ENCODE measurements at places on chromosomes 11 and 22. TPM values are rescaled to one million over a fixed set of nuclear protein-coding genes. Genes with fewer than 3 reads are reported as not detected.

DNA sequence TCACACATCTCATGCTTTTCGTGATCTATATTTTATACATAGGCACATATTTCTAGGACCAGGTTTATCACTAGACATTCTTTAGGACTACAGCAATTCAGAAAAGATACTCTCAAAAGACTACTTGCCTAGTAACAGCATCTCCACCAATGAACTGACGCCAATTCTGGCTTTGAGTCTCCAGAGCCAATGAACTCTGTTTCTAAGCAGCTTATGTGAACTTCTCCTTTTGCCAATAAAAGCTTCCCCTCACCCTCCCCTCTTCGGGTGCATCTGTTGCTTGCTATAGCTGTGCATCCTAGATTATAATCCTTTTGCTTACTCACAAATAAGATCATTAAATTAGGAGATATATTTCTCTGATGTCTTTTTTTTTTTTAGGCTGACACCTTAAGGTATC lies 11.4 kb upstream of the ANKK1 start:
- DNase-seq, result peak; percentile 28

- peak; percentile 58 for DNase-seq
These were observed 60.4 kb upstream of the CD5 start for GRCh38 chr11:61041755-61042518.

- peak; percentile 70 for DNase-seq
These were observed at the start of gene OSBP2 for GRCh38 chr22:30694640-30695350. OSBP2 (plus strand) TSS chr22:30694874; CDS start chr22:30694910, 36 bp downstream.

DNA sequence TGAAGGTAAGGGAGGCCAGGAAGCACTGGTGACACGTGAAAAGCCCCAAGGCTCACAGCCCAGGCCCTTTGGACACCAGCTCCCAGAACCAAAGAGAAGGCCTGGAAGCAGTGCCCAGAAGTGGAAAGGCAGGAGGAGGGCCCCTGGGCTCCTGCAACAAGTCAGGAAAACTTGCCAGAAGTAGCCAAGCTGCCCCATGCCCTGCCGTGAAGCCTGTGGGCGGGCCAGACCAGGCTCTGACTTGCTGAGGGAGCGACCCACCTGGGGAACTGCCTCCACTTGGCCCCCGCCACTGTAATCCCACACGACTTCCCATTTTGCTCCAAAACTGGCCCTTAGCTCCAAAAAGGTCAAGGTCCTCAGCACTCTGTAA lies 51.3 kb upstream of the ARFGAP3 start:
- no peak for DNase-seq

- no peak for DNase-seq
These were observed 11.0 kb upstream of the SORL1-AS1 start for GRCh38 chr11:121463689-121464335.

- no peak for DNase-seq
These were observed 133.2 kb downstream of the SPATA19 start for GRCh38 chr11:133712051-133712560.

Gene APOA4
- not detected for polyA plus RNA-seq

DNA sequence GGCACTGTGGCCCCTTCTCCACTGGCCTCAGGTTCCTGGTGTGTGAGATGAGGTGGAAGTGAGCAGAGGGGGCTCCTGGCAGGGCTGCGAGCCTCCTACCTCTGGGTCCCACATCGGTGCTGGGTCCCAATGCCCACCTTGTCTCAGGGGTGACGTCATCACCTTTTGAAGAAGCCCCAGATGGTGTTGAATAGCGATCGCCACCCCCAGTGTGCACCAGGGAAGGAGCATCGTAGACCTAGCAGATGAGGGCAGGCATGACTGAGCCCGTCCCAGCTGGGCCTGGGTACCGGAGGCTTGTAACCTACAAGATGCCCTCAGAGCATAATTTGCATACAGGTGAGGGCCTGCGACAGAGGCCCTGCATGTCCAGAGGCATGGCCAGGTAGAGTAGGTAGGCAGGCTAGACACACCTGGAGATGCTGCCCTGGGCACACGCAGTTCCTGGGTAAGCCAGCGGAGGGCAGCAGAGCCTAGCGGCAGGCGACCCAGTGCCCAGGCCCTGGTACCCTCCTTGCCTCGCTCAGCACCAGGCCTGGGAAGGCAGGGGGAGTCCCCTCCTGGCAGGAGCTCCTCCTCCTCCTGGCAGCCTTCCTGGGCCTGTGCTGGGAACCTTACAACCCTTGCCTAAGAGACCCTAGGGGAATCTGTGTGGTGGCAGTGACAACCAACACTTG lies 52.5 kb downstream of the TPCN2 start:
- DNase-seq, result peak; percentile 77

DNA sequence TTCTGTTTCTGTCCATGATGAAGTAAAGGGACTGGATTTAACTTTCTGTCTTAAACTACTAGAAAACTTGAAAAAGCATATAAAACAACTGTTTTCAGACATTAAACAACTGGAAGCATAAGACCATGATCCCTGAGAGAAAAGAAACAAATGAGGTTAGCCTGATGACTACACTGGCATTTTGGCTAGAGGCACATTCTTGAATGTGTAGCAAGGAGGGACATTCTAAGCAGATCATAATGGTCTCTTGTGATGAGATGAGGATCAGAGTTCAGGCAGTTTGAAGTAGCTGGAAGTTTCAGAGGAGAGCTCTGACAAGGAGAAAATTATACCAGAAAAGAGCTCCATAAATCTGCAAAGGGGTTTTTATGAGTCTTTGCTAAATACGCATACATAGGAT lies 75.4 kb downstream of the AASDHPPT start:
- DNase-seq, result no peak

DNA sequence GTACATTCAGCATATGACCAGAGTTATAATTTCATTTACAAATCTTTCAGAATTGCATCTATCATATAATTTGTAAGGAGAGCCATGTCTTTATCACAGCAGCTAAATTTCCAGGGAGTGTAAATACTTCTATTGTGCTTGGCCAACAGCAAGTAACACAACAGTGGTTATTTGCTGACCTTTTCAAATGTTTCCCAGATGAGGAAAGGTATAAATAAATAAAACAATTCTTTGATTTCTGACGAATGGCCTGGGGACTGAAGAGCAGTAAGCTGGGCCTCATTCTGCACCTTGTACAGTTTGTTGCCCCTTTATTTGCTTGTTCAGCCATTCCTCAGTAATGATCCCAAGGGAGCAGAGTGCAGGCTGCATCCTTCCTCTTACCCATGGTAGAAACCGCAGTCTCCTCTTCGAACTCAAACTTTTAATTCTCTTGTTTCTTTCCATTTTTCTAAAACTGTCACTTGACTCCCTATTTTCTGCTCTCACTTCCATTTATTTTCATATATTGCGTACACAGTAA lies 132.8 kb downstream of the DDX10 start:
- no peak for DNase-seq

DNA sequence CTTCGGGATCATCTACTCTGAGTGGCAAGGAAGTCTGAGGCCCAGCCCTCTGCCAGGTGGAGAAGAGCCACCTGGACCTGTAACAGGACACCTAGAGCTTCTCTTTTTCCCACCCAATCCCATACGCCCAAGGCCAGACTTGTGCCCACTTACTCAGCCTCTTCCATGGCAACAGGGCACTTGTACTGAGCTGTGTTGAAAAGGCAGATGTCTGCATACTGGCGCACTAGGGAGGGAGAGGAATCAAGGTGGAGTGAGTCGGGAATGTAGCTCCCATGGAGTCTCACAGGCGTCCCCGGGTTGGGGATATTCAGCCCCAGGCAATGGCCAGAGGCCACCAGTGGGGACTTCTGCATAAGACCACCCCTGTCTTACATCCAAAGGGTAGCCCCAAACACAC lies 36.1 kb downstream of the TPBGL start:
- DNase-seq, result peak; percentile 0

- DNase-seq, result no peak
These were observed 9.8 kb downstream of the PDHX start for GRCh38 chr11:34926101-34926830.

Gene MRPL21
- polyA plus RNA-seq, result 77.8 TPM

- DNase-seq, result no peak
These were observed 33.6 kb upstream of the TECTA start for GRCh38 chr11:121067453-121067852.

DNA sequence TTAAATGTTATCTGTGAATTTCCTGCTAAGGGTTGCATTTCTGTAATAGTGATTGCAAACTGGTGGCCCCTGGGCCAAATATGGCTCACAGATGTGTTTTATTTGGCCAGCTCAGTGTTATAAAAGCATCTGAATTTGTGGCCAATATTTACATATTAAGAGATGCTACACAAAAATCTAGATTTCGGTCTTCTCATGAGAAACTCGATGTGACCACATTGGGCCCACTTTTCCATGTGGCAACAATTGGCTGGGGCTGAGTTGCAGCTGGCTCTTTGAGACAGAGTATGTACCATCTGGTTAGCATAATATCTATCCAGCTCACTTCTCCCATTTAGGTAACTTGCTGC lies 244.5 kb upstream of the POU2AF2 start:
- no peak for DNase-seq

- DNase-seq, result peak; percentile 29
These were observed 115.0 kb downstream of the TMPRSS5 start for GRCh38 chr11:113591117-113591516.

- DNase-seq, result peak; percentile 97
These were observed 15.3 kb upstream of the RASL10A start for GRCh38 chr22:29330753-29331152.

GRCh38 chr11:26947379-26947844 lies 46.5 kb upstream of the FIBIN start:
- peak; percentile 42 for DNase-seq

DNA sequence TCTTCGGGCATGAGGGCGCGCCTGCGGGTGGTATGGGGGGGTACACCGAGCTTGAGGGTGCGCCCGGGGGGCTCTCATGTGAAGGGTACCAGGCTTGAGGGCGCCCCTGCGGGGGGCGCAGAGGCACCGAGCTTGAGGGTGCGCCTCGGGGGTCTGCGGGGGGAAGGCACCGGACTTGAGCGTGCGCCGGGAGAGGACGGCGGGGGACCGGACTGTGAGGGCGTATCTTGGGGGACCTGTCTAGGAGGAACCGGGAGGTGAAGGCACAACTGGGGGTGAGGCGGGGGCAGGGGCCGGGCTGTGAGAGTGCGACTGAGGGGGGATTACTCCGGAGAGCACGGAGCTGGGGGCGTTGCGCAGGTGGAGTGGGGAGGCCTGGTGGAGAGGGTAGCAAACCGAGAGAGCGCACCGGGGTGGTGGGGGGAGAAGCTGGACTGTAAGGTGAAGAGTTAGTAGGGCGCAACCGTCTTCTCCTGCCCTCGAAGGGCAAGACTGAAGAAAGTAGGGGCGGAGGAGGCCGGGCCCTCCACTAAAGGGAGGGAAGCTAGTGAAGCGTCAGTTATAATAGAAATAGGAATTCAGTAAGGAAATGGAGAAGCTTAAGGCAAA lies 1.1 kb upstream of the DDX6 start:
- no peak for DNase-seq

GRCh38 chr11:88284336-88285050 lies 53.0 kb downstream of the CTSC start:
- DNase-seq, result no peak

Gene RRAS2
- 28.3 TPM for polyA plus RNA-seq

DNA sequence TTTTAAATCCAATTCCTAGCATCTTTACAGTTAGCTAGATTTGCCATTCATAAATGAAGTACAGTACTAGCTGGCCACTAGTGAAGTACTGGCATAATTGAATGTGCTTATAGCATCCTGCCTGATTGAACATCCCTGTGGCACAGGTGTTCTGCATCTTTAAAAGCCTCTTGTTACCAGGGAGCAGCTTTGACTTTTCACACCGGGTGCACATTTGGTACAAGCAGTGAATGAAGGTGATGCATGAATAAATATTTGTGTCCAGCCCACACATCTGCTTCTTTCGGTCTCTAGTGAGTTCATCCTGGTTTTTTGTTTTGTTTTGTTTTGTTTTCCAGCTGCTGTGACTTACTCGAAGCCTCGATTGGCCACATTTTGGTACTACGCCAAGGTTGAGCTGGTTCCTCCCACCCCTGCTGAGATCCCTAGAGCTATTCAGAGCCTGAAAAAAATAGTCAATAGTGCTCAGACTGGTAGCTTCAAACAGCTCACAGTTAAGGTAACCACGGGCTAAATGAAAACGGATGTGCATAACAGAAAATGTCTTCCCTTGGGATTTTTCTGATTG lies 5.3 kb downstream of the ATP5MG start:
- no peak for DNase-seq

DNA sequence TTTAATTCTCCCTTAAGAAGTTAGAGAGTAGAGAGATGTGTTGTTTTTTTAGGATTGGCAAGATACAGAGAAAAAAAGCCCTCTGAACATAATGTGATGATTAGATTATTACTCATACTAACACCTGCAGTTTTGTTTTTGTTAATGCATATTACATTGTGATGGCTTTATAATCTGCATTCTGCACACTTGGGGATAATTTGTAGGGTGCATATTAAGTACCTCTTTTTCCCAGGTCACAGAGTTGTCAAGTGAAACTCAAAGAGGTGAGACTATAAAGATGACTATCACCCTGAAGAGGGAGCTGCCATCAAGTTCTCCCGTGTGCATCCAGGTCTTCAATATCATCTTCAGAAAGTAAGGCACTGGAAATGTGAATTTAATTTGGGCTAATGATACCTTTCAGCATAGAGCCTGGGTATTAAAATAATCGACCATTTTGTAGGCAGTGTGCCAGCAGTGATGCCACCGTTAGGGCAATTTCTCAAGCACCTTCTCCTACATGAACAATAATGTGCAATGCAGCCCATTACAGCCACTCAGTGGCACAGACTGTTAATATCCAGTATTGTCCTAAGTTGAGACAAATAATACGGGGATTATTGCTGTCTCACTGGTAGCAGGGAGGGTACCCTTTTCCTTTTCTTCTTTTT lies 16.2 kb downstream of the PIWIL4 start:
- DNase-seq, result no peak

DNA sequence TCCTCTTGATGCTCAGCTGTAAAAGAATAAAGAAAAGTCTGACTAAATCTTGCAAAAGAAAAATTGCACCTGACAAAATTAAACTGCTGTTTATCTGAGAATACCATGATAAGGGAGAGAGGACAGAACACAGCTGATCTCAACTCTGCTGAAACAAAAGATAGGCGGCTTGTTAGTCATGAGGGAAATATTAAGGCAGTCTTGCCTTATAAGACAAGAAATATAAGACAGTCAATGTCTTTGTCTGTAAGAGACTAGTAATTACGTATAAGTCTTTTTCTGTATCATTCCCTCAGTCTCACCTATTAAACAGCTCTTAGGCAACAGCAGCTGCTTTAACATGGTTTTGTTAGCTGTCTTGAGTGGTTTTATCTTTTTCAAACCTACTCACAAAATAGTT lies 296.6 kb downstream of the LUZP2 start:
- DNase-seq, result no peak
